ENCODE measurements at places on chromosomes 16 and 17. TPM values are rescaled to one million over a fixed set of nuclear protein-coding genes. Genes with fewer than 3 reads are reported as not detected.

ABAT gene
- 3.1 TPM for total RNA-seq

MAF gene
- total RNA-seq, result 6.6 TPM

DPEP2NB gene
- total RNA-seq, result not detected

KRTAP3-2 gene
- not detected for total RNA-seq

PTX4 gene
- total RNA-seq, result not detected

MYH8 gene
- not detected for total RNA-seq

KRTAP1-1 gene
- total RNA-seq, result not detected

CDH8 gene
- not detected for total RNA-seq

RUSF1 gene
- 26.0 TPM for total RNA-seq

TP53TG3C gene
- total RNA-seq, result not detected

TBC1D3K gene
- not detected for total RNA-seq

TBC1D3C gene
- not detected for total RNA-seq

XYLT1 gene
- total RNA-seq, result 4.5 TPM

EPOP gene
- 19.2 TPM for total RNA-seq

CX3CL1 gene
- not detected for total RNA-seq

TUBB3 gene
- total RNA-seq, result 0.38 TPM
